ENCODE measurements at places on chromosomes 6 and 20.

- no peak for DNase-seq
Observed at GRCh38 chr20:58719971-58720371, 27.4 kb downstream of the NPEPL1 start.

DNA sequence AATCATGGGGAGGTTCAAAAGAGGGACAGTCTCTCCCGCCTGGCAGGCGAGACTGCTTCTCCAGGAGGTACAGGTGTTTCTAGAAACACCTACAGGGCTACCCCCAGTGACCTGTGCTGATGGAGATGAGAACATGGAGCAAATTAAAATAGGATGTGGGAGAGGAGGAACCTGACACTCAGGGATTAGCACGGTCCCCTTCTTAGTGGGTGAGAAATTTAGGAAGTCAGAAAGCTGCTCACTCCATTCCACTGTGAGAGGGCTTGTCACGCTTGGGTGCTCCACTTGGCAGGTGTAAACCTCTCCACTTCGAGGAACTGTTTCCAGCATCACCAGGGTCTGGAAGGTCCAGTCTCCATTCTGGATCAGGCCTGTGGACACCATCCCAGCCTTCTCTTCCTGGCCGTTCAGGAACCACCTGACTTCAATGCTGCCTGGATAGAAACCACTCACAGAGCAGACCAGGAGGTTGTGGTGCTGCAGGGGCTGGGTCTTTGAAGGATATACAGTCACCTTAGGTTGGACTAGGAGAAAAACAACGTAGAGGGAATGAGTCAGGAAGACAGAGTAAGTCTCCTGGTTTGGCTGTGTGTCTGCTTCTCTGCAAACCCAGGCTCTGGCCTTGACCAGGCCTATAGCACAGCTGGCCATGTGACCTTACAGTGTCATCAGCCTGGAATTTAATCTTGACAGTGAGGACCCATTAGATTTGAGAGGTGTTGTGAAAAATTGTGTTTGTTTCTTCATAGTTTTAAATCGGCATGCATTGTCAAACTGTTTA lies 8.1 kb downstream of the HLA-DRB1 start:
- DNase-seq = no peak

GRCh38 chr6:155147958-155148663 lies 115.7 kb upstream of the CLDN20 start:
- no peak for DNase-seq

- DNase-seq = no peak
Observed at GRCh38 chr6:146594495-146594894, 4.3 kb upstream of the ADGB start.

- DNase-seq = no peak
Observed at GRCh38 chr20:61929561-61929960, 136.1 kb downstream of the TAF4 start.

DNA sequence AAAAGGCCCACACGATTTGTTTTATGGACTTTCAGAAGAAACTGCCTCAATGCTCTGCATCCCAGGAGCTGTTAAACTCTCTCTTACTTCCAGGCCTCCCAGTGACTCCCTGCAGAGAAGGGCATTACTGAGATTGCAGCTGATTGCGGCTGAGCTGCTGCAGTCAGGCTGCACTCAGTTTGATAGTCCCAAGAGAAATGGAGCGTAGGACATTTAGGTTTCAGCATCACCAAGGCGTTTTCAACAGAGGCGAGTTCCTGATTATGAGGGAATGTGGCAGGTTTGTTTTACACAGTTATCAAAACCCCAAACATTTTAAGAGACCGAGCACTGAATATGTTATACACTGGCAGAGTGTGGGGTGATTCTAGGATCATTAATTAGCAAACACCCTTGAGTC lies 145.6 kb downstream of the TBX18 start:
- DNase-seq = no peak

- no peak for DNase-seq
Observed at GRCh38 chr20:50073500-50073899, 39.5 kb downstream of the UBE2V1 start.

GRCh38 chr20:5895626-5896025 lies 54.7 kb downstream of the TRMT6 start:
- no peak for DNase-seq

- no peak for DNase-seq
Observed at GRCh38 chr20:18223409-18223808, 64.9 kb upstream of the ZNF133 start.

DNA sequence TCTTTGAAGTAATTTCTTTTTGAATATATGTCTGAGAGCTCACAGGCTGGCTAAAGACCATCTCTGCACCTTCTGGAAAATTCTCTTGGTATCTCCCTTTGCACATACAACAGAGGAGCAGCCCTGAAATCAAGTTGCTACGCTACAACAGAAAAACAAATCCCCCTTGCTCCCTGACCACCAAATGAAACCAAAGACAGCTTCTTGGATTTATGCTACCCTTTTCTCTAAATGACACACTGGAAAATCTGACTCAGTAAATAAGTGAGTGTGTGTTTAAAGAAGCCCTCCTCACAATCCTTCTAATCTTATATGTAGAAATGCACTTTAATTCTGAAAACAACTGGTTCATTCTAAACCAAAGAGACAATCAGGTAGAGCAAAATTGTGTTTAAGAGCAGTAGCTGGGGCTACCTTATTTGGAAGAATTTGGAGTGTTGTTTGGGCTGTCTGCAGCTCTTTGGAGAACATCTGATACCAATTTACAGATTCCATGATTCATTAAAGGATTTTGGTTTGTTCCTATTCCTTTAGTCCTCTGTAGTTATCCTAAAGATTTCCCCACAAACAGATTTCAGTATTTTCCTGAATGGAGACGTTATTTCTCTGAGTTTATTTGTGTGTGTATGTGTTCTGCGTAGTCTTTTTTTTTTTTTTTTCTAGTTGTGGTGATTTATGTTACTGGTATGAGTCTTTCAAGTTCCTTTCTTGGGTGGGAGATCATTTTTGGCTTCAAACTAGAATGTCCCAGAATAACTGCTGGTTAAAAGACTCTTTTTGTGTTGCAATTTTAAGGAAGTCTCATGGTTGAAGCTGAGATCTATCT lies 36.4 kb upstream of the UTRN start:
- no peak for DNase-seq

- no peak for DNase-seq
Observed at GRCh38 chr6:135604035-135604860, 106.7 kb upstream of the AHI1 start.

- DNase-seq = no peak
Observed at GRCh38 chr6:112618849-112619248, 271.7 kb downstream of the RFPL4B start.

DNA sequence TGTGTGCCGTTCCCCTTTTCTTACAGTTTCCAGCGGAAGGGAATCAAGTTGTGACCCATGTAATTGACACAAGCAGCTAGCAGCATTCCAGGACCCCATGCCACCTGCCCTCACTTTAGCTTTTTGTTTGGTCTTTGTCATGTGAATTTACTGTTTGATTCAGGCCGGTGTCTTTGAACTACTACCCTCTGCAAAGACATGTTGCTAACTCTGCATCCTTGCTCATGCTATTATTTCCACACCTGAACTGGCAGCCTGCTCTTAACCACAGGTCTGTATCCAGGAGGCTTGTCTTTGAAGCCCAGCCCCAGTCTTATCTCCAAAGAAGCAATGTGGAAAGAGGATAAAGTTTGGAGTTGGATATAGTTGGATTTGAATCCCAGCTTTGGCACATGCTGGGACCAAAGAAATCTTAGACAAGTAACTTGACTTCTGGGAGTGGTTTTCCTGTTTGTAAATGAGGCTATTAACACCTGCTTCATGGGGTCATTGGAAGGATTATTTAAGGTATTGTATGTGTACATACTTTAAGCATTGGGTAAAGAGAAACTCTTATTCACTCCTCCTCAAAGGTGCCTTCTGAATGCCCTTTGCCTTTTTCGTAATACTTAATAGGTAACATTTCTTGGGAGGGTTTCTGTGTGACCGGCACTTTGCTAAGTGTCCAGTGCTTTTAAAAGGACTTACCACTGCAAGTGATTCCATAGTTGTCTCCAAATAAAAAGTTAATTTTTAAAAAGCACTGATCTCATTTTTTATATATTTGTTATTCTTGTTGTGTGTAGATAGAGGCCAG lies 52.4 kb downstream of the RALY start:
- DNase-seq = no peak

GRCh38 chr20:62147528-62147927 lies 4.0 kb downstream of the SS18L1 start:
- no peak for DNase-seq

DNA sequence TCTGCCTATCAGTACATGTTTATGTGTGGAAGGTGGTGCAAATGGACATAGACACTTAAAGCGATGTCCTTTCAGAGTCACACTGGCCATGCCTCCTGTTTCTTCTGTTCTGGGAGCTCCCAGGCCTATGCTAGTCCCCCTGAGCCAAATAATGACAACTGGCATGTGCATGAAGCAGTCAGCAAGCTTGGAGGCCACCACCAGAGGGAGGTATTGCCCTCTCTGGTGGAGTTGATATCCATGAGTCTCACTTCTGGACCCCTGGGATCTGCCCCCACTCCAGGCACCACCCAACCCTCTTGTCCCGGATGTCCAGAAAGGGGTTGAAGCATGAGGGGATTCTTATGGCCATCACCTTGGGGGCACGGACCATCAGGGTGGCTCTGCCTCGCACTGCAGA lies 172.2 kb downstream of the AIG1 start:
- DNase-seq = peak; percentile 14

GRCh38 chr6:144659202-144660182 lies 374.4 kb downstream of the UTRN start:
- no peak for DNase-seq

DNA sequence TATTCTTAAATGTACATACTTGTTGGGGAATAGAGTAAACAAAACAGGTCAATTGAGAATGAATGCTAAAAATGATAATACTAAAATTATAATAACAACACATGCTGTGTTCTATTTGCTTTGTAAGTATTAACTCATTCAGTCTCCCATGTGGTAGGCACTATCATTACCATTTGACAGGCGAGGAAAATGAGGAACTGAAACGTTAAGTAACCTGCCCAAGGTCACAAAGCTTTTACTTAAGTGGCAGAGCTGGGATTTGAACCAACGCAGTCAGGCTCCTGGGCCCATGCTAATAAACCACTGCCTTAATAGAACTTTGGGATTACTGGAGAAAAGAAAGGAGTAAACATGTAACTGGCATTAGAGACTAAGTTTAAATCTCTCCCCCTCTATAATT lies 3.8 kb downstream of the NSFL1C start:
- DNase-seq = no peak

GRCh38 chr6:127058936-127059335 lies 59.5 kb upstream of the RSPO3 start:
- DNase-seq = no peak

GRCh38 chr20:62305149-62305764 lies 2.5 kb downstream of the ADRM1 start:
- DNase-seq = no peak

- DNase-seq = peak; percentile 78
Observed at GRCh38 chr6:158803733-158804143, 15.4 kb downstream of the EZR start.

DNA sequence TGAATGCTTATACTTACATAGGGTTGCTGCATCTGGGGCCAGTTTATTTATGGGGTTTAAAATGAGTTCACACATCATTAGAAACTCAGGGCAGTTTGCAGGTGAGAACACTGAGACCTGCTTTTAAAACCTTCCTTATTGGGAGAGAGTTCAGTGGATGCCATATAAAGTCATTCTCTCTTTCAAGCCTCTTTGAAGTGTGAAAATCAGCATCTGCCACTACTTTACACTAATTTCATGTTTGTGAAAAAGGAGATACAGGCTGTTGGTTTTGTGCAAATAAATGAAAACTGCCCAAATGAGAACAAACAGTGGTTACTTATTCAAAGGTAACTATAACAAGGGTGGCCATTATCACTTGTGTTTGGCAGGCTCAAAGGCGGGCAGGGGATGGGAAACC lies 530.5 kb downstream of the KIF16B start:
- no peak for DNase-seq

GRCh38 chr6:6556738-6557503 lies 31.6 kb upstream of the LY86 start:
- DNase-seq = peak; percentile 29

DNA sequence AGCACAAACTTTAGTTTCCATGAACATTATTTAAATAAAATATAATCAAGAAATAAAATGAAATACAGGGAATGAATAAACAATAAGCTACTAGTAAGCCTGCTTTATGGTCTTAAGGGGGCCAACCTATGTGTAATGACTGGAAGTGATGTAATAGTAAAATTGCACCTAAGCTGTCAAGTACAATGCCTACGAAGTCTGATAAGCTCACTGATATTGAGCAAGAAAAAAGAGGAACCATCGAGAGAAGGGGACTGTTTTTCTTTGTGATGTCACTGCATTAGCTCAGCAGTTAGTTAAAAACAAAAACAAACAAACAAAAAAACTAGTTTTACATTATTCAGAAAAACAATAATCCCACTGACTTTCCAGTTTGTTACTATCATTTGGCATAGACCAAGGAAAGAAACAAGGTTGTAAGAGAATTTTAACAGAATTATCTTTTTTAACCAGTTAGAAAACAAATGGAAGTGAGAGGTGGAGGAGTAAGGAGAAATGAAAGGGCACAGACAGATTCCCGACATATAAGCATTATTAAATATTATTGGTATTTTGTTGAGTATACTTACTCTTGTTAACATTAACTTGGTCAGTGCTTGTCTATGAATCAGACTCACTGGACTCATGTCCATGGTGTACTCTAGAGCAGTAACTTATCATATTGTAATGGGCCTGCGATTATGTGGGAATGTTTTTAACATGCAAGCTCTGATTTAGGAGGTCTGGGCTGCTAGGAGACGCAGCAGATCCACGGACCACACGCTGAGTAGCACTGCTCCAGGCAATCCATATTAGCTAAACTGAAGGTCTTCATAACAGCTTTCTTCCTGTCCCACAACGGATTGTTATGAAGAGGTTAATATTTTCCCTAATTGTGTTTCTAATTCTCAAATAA lies 99.6 kb upstream of the HMGCLL1 start:
- DNase-seq = no peak

- DNase-seq = no peak
Observed at GRCh38 chr6:108768166-108768555, 80.1 kb upstream of the ARMC2 start.

GRCh38 chr6:11251553-11252360 lies 19.3 kb upstream of the NEDD9 start:
- DNase-seq = no peak

GRCh38 chr6:146937316-146937715 lies 266.9 kb upstream of the STXBP5 start:
- DNase-seq = no peak

DNA sequence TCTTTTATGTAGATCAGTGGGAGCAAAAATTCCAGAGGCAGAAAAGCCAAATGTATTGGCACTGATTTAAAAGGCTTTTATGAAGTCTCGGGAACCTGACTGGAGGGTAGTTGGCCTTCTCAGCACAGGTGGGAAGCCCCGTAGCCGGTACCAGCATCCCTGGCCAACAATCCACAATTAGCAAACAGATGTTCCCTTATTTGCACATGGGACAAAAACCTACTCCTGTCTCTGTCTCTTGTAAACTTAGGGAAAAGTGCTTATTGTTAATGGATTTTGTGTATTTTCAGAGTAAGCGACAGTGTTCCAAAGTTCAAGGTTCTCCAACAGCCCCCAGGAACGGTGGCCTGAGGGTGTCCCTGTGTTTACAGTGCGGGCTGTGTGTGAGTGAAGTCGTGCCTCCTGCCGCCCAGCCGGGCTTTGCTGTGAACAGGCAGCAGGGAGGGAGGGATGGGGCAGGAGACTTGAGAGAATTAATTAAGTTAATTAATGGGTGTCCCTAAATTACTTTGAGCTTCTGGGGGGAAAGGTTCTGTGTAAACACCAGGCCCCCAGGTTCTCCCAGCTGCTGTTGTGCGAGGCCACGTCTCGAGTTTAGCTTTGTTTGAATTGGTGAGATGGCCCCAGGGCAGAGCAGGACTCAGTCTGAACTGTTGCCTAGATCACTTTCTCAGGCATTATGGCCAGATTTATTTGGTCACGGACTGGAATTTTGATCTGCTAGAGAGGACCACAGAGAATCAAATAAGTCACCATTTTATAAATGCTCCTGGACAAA lies 3.9 kb downstream of the SYNJ2 start:
- no peak for DNase-seq

All from CD4-positive, alpha-beta T cell treated with Interferon alpha-2 for 1 hour (primary cell).